ENCODE measurements at places on chromosomes 12 and 14. TPM values are rescaled to one million over a fixed set of nuclear protein-coding genes. Genes with fewer than 3 reads are reported as not detected.

- DNase-seq = no peak
Observed at GRCh38 chr12:41419131-41419893, 231.2 kb downstream of the PDZRN4 start.

- no peak for DNase-seq
Observed at GRCh38 chr12:59453475-59453874, 142.4 kb upstream of the SLC16A7 start.

- DNase-seq = no peak
Observed at GRCh38 chr14:32312010-32312331, 17.1 kb upstream of the AKAP6 start.

- no peak for DNase-seq
Observed at GRCh38 chr14:61329478-61330051, 8.2 kb downstream of the PRKCH start.

- peak; percentile 51 for DNase-seq
Observed at GRCh38 chr14:24959791-24960331, 90.1 kb downstream of the STXBP6 start.

GRCh38 chr14:100305324-100306100 lies 732 bp downstream of the SLC25A29 start:
- no peak for DNase-seq

DNA sequence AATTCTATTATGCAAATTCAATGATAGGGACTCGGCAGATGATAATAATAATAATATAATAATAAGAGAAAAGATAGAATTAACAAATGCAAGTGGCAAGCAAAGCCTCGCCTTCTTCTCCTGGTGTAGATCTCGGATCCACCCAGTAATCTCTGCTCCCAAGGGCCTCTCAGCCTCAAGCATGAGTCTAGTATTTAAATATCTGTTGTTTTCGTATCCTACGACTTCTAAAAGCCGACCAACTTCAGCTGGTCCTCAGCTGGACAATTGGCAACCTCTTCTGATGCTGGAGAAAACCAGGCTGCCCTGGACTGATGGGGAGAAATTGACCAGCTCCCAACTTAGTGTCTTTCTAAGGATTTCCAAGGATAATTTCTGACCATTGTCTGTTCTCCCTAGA lies 14.0 kb upstream of the MAP1LC3B2 start:
- DNase-seq = no peak

DNA sequence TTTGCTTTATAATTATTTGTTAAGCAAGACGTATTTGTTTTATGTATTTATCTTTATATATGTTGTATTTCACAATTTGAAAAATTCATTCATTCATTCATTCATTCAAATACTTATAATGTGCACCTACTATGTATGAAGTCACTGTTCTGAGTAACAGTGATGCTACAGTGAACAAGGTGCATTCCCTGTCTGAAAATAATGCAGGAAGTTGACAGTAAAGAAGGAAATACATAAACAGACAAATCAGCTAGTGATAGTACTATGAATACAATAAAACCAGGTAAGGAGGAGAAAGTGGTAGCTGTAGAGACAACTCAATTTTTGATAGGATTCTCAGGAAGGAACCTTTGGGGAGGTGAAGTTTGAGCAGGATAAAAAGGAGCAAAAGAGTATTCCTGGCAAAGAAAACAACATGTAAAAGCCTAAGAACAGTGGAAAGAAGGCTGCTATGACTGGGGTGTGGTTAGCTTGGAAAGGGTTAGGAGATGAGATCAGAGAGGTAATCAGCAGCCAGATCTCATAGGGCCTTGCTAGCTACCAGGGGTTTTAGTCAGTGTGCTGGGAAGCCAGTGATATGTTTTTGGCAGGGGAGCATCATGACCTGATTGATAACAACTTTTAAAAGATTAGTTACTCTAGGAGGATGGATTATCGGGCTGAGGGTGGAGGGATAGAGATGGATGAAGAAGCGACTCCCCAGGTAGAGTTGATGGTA lies 17.4 kb downstream of the BICDL1 start:
- no peak for DNase-seq

TAOK3 gene
- 24.1 TPM for total RNA-seq

- DNase-seq = no peak
Observed at GRCh38 chr14:94542811-94543440, 18.3 kb upstream of the SERPINA4 start.

PDE3A gene
- total RNA-seq = 14.4 TPM

SIX6 gene
- total RNA-seq = not detected

EML1 gene
- 39.1 TPM for total RNA-seq

- no peak for DNase-seq
Observed at GRCh38 chr12:112305951-112306350, 76.3 kb downstream of the HECTD4 start.

C12orf50 gene
- total RNA-seq = not detected

DNA sequence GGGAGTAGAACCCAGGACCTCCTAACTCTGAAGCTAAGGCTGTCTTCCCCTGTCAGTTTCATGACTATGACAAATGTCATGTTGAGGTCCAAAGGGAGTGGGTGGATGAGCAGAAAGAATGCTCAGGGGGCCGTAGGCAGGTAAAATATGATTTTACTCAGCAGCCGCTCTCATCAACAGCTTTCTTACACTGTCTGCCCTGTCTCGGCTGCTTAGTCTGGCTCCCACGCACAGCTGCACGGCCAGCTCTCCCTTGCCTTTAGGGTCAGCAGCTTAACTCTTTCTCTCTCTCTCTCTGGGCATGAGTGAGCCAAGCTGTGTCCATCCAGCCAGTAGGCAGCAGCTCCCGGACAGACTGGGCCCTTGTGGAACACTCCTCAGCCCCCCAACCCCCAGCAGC lies 95.2 kb downstream of the GCH1 start:
- no peak for DNase-seq

DNA sequence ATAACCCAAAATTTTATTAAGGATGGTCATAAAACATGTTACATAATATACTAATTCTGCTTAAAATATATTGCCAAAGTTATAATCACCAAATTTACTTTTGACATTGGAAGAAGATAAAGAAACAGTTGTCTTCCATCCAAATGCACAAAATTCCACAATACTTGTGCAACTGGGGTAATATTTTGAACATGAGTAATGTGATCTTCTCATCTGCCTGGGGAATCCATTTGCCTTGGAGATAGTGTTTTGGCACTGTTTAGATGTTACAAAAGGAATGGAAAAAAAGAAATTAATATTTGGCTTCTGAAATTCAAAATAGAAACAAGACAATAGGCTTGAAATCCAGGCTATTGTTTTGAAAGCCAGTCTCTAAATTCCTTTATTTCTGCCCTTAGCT lies 9.1 kb downstream of the GPR19 start:
- no peak for DNase-seq

GRCh38 chr12:24398605-24399004 lies 449.1 kb upstream of the SOX5 start:
- no peak for DNase-seq

DNA sequence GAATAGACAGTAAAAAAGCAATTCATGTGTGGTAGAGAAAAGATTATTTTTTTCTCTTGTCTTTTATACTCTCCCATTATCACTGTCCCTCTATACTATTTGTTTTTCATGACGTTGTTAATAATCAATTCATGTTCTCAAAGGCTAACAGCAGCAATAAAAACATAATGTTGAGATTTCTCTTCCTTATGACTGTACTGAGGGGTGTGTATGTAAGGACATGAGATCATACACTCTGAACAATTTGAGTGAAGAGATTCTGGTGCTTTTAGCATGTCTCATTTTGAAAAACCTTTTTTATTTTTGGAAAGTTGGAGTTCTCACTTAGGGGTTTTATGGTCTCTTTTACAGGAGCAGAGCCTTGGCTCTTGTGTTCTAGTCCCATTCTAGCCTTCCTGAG lies 3.8 kb upstream of the TSPAN8 start:
- no peak for DNase-seq

CLMN gene
- 13.6 TPM for total RNA-seq

NEDD1 gene
- total RNA-seq = 32.2 TPM

C3AR1 gene
- 8.5 TPM for total RNA-seq

GRCh38 chr12:97876780-97877179 lies 414.2 kb downstream of the RMST start:
- DNase-seq = no peak

DNA sequence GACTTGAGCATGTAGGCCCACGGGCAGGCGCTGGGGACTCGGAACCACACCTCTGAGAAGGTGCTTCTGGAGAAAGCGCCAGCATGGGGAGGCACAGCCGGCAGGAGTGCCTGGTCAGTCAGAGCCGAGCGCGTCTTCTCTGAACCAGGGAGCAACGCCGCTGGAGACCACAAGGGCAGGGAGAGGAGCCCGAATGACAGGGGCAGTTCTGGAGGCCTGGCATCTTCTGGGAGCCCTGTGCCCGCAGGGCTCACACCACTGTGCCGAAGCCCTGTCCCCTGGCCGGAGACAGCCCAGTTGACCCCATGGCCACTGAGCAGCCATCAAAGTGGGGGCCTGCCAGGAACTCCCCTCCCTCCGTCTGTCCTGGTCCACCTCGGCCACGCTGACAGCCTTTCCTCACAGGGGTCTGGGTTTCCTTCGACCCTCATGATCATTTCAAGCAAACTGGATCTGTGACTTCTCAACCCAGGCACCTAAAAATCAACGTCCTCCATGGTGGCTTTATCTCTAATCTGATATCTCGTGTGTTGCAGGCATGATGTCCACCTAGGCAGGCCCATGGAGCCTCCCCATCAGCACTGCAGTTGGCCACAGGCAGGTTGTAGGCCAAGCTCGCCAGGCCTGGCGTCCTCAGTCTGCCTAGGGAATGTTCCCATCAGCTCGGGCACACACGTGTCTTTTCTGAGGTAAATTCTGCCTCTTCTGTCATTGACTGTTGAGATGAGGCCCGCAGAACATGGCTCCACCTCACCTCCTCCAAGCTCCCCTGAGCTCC lies 299.3 kb upstream of the RTL1 start:
- no peak for DNase-seq

GRCh38 chr12:3565985-3566384 lies 75.0 kb downstream of the PRMT8 start:
- no peak for DNase-seq

CMKLR1 gene
- total RNA-seq = 10.0 TPM

NKX2-1 gene
- total RNA-seq = not detected

DNA sequence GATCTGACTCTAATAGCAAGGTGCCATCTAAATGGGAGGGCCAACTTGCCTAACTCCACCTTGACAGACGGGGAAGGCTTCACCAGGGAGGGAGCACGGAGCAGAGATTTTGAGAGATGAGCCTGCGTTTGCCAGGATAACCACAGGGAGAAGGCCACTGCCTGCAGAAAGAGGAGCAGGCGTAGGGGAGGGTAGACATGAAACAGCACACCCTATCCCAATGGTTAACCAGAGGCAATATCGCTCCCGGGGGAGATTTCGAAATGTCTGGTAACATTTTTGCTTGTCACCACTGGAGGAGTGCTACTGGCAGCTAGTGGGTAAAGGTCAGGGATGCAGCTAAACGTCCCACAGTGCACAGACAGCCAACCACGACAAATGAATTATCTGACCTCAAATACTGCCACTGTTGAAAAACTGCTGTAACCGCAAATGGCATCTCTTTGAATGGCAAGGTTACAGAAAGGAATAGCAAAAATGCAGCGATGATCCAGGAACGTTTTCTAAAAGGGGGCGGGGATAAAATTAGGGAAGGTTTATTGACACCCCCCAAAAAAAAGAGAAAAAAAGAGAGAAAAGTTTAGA lies 126.0 kb upstream of the ATF7IP start:
- DNase-seq = peak; percentile 25

DNA sequence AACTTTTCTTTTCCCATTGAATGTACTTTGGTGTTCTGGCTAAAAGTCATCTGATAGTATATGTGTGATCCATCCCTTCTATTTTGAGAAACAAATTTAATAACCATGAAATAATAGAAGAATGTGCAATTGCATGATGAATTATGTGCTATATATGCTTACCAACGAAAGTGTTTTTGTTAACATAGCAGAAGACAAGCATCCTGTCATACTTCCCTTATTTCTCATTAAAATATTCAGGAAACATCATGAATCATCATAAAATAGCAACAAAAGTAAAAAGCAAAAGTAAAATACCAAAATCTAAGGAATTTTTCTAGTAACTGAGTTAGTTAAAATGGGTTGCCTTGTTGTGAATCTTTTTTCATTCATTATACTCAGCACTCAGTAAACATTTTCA lies 409.0 kb upstream of the PDE3A start:
- DNase-seq = no peak

- peak; percentile 22 for DNase-seq
Observed at GRCh38 chr12:18270958-18271460, 9.7 kb downstream of the PIK3C2G start.

SYT1 gene
- 0.99 TPM for total RNA-seq

- DNase-seq = no peak
Observed at GRCh38 chr12:53843545-53843944, 91.8 kb upstream of the CISTR start.

KRT2 gene
- 12.1 TPM for total RNA-seq

DNA sequence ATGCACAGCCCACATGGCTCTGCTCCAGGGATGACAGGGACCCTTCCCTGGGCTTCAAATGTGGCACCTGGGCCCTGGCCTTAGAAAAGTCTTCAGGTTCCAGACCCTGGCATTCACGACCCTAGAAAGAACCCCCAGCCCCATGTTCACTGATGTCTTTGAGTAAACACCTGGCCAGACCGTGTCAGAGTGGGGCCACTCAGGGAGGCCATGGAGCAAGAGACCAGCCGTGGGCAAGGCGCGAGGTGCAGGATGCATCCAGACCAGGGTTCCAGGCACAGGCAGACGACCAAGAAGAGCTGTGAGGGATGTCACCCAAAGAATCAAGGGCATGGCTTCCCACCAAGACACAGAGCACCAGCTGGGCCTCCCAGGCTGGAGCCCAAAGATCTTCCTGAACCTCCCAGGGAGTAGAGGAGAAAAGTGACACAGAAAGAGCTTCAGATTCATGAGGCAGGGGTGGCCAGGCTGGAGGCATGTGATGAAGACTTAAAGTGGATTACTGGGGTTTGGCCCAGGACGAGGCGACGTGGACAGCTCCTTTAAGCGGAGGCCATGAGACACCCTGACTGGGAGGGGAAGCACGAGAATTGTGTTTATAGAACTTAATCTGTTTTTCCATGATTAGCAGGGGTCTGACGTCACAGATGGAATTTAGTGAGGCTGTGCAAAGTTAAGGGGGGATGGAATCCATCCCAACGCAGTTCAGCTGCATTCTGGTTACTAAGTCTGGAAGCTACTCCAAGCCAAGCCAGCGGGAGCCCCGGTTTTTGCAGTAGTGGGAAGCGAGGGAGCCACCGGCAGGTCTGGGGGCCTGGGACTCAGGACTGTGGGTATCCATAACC lies 61.6 kb downstream of the ARL6IP4 start:
- peak; percentile 66 for DNase-seq

DNA sequence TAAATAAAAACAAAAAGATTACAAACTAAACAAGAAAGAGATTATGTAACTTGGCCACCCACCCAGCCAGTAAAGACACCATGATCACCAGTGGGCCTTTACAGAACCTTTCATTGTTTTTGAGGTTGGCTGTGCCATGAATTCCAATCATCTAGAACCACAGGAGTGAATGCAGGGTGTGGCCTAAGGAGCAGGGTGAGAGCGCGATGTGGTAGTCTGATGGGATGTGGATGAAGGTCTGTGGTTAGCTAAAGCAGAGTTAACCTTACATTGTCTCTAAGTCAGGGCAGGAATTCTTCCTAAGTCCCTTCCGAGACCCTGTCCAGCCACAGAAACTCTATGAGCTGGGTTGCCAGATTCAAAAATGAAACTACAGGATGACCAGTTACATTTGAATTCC lies 54.0 kb upstream of the CDKN3 start:
- DNase-seq = no peak

Data from skin of body (tissue), 3 donors.